ENCODE measurements at places on chromosomes 12 and 14.

GRCh38 chr14:90087433-90087832 lies 25.6 kb downstream of the KCNK13 start:
- DNase-seq = no peak

GRCh38 chr12:121575952-121576625 lies 4.7 kb downstream of the KDM2B start:
- DNase-seq = no peak

DNA sequence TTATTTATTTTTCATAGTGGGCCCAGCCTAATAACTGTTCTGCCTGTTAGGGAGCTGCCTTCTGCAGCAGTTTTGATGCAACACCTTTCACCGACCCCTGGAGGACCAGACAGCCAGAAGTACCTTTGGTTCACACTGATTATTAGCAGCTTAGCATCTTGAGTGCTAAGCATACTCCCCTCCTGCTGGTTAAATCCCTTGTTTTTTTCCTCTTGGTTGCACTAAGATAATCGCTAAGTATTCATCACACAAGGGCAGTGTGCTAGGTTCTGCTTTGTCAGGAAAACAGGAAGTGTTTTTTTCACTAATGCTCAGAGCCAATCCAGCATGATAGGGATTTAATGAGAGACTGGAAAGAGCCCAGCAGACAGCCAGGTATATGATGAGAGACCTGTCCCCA lies 437.0 kb downstream of the FUT8 start:
- DNase-seq = no peak

GRCh38 chr12:130073721-130074120 lies 88.5 kb upstream of the FZD10 start:
- no peak for DNase-seq

DNA sequence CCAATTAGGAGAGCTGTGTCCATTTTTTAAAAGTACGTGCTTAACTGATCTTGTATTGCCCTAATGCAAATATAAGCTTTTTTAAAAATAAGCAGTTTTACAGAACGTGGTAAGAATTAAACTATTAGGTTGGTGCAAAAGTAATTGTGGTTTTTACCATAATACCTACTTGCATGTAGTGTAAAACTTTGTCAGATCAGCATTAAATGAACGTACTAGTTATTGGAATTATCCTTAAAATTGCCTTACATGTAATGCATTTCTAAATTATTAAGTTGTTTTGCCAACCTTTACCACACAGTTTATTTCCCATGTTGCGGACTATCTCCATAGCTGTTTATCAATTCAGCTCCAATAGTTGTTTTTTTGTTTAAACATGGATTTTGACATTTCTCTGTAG lies 10.9 kb downstream of the CAND1 start:
- no peak for DNase-seq

- DNase-seq = no peak
Observed at GRCh38 chr12:52755533-52755932, 21.6 kb downstream of the KRT76 start.

- DNase-seq = no peak
Observed at GRCh38 chr14:59768855-59769375, 101.7 kb downstream of the RTN1 start.

DNA sequence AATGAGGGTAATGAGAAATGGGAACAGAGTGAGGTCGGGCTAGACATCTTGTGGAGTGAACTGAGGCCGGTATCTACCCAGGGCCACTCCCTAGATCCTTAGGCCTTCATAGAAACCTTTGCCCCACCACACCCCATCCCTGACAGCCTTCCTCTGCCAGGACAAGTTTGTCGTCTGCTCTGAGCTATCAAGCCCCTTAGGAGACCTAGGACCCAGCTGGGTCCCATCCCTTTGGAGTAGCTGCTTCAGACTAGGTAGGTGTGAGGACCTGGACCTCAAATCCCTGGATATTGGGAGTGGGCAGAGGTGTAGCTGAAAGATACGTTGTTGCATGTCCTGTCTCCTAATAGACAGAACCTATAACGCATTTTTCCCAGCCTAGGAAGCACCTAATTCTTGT lies at the start of gene TMEM253:
TSS of gene TMEM253 (plus strand) at position 136 of the 400 bp plus-strand sequence. CDS start 278 bp downstream, outside the sequence.
- no peak for DNase-seq

GRCh38 chr12:51465491-51465890 lies 40.9 kb downstream of the SLC4A8 start:
- no peak for DNase-seq

- DNase-seq = no peak
Observed at GRCh38 chr14:32363761-32364160, 34.7 kb downstream of the AKAP6 start.

DNA sequence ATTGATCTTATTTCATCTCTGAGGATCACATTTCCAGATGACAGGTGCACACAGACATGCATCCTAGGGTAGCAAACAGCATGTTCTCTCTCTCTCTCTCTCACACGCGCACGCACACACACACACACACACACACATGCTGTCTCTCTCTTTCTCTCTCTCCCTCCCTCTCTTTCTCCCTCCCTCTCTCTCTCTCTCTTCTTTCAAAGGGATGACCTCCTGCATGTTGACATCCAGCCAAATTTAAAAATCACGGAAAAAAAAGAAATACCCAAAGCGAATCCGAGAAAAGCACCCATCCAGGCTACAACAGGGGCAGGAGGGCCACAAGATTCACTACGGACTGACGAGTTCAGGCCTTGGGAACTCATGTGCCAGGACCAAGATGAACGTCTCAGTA lies 2.3 kb downstream of the KSR2 start:
- no peak for DNase-seq

DNA sequence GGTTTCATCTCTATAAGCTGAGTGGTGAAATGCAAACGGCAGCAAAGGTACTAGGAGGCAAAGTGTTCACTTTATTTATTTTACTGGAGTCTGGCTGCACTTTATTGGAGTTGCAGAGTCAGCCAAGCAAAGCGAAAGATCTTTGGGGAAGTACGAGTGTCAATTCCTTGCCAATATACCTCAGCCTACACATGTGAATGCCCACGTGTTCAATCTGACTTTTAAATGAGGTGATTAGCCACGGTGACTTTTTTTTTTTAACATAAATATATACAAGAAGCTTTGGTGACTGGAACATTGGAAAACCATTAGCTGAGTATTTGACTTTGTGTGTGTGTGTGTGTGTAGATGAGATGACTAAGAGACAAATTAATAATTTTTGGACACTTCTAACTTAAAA lies 178.8 kb downstream of the NTS start:
- DNase-seq = no peak

DNA sequence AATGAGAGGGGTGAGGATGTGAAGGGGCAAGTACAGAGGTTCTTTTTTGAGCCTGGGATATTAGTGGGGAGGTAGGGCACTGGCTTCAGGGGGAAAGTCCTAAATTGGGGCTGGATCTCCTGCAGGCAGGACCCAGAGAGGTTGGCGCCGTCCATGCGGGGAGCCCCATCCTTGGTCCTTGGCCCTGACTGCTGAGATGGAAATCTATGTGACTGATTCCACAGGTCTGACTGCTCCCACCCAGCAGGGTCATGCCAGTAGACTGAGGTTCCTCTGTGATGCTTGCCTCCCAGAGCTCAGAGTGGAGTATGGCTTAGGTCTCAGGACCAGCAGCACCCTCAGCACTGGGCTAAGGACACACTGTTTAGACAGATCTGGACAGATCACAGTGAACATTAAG lies 988.6 kb upstream of the TMEM132C start:
- no peak for DNase-seq

DNA sequence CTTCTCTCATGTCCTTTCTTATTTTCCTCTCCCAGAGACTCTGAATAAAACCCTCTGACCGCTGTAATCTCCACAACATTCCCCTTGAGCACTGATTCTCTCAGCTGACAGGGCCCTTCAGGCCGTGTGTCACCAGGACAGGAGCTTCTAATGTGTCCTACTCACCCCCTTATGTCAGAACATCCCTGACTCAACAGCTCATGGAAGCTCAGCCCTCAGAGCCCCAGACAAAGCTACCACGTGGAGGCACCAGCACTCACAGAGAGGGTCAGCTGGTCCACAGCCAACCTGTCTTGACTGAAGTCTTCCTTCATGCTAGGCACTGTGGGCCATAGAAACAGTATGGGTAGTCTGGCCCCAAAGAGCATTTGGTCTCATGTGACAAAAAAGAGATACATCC lies 49.8 kb downstream of the SMUG1 start:
- no peak for DNase-seq

DNA sequence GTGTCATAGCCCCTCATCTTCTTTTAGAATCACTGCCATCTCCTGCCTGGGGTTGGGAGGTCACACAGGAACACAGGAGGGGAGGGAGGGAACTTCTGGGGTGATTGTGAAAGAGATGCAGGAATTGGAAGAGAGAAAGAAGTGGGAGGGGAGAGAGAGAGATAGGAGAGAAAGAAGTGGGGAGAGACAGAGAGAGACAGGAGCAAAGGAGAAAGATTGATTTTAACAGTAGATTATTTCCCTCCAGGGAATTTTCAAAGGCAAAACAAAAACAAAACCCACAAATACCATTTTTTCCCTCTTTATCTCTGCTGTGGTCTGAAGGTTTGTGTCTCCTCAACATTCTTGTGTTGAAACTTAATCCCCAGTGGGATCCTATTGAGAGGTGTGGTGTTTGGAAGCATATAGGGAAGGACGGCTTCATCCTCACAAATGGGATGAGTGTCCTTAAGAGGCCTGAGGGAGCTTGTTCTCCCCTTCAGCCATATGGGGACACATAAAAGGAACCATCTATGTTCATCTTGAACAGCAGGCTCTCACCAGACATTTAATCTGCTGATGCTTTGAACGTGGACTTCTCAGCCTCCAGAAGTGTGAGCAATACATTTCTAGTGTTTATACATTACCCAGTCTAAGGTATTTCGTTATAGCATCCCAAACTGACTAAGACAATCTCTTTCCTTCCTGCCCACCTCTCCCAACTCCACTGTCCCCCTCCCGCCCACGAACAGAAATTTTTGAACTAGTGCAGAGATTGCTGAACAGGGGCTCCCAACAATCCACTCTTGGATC lies 134.9 kb upstream of the MAX start:
- DNase-seq = no peak

DNA sequence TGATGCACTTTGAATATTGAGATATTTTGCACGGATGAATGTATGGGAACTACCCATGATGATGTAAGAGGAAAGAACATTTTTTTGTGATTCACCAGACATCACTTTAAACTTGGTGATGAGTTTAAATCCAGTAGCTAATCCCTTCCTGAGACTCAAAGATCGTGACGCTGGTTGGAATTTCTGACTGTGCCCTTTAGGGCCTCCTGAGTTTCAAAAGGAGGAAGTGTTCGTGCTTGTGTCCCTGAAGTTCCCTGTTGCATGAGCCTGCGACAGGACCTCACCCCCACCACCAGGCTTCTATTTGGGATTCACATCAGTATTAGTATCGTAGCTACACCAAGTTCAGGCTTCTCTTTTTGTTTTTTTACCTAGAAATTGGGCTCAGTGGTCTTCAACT lies 18.6 kb upstream of the RIN3 start:
- no peak for DNase-seq

GRCh38 chr12:117404940-117405339 lies 43.5 kb upstream of the NOS1 start:
- DNase-seq = no peak

DNA sequence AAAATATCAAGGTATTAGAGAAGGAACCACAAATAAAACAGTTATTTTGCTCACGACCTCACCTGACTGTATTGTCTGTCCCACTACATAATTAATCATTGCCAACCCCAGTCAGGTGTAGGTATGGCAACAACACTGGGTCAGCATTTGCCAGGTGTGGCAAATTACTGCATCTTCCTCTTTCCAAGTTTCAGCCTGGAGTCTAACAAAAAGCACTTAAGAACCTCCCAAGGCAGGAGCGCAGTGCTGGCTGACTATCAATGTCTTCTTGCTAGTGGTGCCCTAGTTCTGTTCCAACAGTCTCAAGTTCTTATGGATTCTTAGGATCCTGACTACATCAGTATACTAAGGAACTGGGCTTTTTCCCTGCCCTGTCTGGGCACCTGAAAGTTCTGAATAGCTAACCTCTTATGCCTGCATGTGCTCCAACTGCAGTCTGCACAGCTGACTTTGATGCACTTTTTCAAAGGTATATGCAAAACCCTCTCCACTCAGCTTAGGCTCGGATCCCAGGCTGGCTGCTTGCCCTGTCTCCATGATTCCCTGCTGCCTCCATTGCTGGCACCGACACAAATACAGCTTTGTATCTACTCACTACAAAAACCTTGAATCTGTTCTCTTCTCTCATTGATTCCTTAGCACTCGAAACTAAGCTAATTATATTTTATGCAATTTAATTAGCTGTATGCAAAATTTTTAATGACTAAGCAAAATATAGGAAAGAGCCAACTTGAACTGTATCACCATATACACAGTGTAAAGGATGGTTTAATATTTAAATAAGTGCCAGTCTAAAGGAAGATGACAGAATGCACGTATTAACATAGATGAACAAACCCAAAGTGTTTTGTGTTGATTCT lies 113.3 kb downstream of the PRKD1 start:
- DNase-seq = no peak

DNA sequence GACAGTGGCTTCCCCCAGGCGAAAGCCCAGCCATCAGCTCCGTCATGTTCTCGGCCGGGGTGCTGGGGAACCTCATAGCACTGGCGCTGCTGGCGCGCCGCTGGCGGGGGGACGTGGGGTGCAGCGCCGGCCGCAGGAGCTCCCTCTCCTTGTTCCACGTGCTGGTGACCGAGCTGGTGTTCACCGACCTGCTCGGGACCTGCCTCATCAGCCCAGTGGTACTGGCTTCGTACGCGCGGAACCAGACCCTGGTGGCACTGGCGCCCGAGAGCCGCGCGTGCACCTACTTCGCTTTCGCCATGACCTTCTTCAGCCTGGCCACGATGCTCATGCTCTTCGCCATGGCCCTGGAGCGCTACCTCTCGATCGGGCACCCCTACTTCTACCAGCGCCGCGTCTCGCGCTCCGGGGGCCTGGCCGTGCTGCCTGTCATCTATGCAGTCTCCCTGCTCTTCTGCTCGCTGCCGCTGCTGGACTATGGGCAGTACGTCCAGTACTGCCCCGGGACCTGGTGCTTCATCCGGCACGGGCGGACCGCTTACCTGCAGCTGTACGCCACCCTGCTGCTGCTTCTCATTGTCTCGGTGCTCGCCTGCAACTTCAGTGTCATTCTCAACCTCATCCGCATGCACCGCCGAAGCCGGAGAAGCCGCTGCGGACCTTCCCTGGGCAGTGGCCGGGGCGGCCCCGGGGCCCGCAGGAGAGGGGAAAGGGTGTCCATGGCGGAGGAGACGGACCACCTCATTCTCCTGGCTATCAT lies 663 bp downstream of the PTGER2 start:
- peak; percentile 11 for DNase-seq

DNA sequence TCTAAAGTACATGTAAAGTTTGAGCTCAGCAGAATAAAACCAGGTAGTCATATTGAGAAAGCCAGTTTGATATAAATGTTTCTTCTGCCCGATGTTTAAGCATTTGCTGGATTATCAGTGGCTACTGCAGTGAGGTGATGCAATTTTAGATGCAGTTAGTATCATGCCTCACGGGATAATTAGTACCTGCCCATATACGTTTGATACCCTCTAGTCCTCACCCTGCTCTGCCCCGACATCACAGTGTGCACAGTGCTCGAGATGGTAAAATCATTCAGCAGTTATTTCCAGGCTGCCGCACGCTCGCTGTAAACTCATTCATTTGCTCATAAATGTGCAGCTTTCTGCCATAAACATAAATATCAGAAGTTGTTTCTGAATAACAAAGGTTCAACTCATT lies 152.7 kb downstream of the PELI2 start:
- no peak for DNase-seq

GRCh38 chr12:2833327-2833726 lies 1.5 kb downstream of the NRIP2 start:
- no peak for DNase-seq

GRCh38 chr14:36256126-36256801 lies 64.2 kb downstream of the MBIP start:
- no peak for DNase-seq
